ENCODE measurements at places on chromosomes 7 and 10. TPM values are rescaled to one million over a fixed set of nuclear protein-coding genes. Genes with fewer than 3 reads are reported as not detected.

PPIF gene
- total RNA-seq = 144 TPM

CDK6 gene
- total RNA-seq = 118 TPM

MYL10 gene
- total RNA-seq = not detected

PLXNA4 gene
- 1.2 TPM for total RNA-seq

CDHR1 gene
- 0.37 TPM for total RNA-seq

FAM180A gene
- total RNA-seq = not detected

CFAP58 gene
- 0.56 TPM for total RNA-seq

FAM25A gene
- not detected for total RNA-seq

CABCOCO1 gene
- total RNA-seq = not detected

UTF1 gene
- not detected for total RNA-seq

ECHDC3 gene
- total RNA-seq = not detected
